Fibroblast of skin of left biceps (primary cell): ENCODE measurements at places on chromosomes 5 and 9.

GRCh38 chr5:8884029-8884428 lies 661.8 kb downstream of the SEMA5A start:
- DNase-seq, result no peak

- no peak for DNase-seq
These were observed 12.0 kb downstream of the PRR16 start for GRCh38 chr5:120476063-120476462.

GRCh38 chr5:85395526-85395925 lies 1010.8 kb upstream of the EDIL3 start:
- no peak for DNase-seq

DNA sequence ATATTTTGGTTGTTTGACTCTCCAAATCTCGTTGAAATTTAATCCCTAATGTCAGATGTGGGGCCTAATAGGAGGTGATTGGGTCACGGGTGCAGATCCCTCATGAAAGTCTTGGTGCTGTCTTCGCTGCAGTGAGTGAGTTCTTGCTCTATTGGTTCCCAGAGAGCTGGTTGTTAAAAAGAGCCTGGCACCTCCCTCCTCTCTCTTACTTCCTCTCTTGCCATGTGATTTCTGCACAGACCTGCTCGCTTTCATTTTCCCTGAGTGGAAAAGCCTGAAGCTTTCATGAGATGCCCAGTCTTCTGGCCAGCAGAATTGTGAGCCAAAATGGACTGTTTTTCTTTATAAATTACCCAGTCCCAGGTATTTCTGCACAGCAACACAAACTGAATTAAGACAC lies 221.6 kb downstream of the MAT2B start:
- no peak for DNase-seq

- DNase-seq, result peak; percentile 71
These were observed 69.0 kb downstream of the UGCG start for GRCh38 chr9:111965566-111966019.

DNA sequence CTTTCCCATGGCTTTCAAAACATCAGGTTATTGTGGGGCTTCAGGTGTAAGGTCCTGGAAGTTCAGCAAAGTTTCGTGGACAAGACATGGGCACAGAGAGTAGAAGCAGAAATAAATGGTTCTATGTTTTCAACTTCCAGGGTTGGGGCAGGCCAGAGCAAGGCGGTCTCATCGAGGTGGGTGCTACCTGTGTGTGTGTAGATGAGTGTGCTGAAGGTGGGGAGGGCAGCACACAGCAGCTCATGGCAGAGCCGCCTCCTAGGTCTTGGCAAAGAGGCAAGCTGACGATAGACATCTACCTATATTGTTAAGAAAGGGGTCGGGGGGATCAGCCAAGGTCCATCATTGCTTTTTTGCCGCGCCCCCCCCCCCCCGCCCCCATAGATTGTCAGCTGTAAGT lies 3.8 kb downstream of the RAB24 start:
- DNase-seq, result no peak

GRCh38 chr5:76622973-76623596 lies at the start of gene F2RL2:
Gene F2RL2 (minus strand): TSS chr5:76623403. CDS start chr5:76623230, 173 bp downstream.
- DNase-seq, result peak; percentile 68

DNA sequence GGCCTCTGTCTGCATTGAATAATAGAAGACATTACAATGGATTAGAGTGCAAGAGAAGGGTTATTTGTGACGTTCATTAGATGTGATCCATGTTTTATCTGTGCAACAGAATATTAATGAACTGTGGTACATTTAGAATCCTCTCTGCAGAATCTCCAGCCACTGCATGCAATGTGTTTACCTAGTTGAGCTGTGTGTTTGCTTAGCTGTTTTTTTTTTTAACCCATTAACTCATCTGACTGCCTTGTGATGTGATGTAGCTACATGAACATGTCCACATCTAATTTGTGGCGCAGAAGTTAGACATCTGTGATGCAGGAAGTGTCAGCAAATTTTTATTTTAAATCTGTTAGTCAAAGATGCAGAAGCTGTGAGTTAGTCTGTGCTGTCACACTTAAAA lies 236.9 kb downstream of the CD180 start:
- DNase-seq, result no peak

DNA sequence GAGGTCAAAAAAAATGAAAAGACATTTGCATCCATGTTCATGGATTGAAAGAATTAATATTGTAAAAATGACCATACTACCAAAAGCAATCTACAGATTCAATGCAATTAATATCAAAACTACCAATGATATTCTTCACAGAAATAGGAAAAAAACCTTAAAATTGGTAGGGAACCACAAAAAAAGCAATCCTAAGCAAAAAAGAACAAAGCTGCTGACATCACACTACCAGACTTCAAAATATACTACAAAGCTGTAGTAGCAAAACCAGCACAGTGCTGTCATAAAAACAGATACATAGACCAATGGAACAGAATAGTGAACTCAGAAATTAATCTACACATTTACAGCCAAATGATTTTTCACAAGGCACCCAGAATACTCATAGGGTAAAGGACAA lies 34.3 kb downstream of the RGMB start:
- DNase-seq, result no peak

- DNase-seq, result no peak
These were observed at the start of gene EDIL3 for GRCh38 chr5:84384604-84385575. Gene EDIL3 (minus strand): TSS chr5:84384880. CDS start chr5:84384374, 506 bp downstream.

GRCh38 chr5:107154593-107154992 lies 516.1 kb downstream of the EFNA5 start:
- DNase-seq, result no peak

DNA sequence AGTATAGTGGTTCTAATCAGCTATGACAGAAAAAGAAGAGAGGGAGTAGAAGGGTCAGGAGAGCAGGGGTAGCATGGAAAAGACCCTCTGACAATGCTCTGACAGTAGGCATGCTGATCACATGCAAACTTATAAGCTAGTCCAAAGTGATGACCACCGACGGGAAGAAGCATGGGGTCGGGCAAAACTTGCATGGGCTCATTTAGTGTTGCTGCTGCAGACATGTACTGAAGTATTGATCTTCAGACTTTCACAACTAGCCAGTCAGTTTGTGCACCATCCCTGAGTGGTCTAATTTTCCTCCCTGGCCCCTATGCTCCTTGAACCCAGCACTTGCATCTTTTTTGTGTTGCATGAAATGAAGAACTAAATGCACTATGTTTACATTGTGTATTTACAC lies 225.4 kb downstream of the SYK start:
- no peak for DNase-seq

DNA sequence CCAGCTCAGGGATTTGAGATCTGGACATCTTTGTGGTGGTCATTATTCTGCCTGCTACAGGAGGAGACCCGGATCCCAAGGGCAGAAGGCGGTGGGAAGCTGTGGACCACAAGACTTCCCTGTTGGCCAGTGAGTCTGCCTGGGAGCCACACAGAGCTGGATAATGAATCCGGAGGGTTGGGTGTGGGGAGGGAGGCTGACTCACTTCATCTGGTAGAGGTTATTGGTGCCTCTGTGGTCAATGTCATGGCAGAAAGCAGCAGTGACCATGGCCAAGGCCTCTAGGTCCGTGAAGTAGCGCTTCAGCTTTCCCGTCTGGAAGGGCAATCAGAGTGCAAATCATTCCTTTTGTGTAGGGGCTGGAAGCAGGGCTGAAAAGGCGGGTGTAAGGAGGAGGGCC lies 58.5 kb downstream of the PDE6A start:
- DNase-seq, result no peak

GRCh38 chr9:69421908-69422801 lies 97.1 kb downstream of the ENTREP1 start:
- peak; percentile 30 for DNase-seq

DNA sequence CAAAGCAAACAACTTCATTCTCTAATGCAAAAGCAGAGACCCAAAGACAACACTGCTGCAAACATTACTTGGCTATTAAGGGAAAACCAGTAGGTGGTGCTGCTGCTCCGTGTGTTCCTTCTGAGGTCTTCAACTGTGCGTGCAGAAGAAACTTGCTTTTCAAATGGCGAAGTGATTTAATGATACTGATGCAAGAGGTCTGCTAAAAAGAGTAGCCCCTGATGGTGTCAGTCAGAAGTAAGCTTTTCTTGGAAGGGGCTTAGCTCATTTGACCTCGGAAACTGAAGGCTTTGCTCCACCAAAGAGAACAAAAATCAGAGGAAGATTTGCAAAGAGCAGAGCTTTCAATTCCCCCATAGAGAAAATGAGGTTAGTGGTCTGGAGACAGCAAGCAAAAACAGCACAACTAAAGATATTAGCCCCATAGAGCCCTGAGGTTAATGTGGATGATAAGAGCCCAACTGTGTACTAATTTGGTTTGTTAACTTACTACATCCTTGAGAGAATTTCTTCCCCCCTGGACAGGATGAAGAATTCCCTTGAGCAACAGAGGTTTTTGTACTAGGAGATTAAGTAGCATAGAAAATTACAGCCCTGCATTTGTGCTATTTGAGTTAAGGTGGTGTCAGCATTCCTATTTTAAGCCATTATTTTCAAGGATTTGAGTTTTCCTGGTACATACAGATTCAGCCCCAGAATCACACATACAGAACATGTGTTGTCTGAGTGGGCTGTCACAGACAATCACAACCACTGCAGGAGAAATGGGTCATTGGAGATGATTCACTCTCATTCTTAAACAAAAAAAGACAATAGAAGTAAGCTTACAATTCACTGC lies 153.2 kb upstream of the C9orf72 start:
- DNase-seq, result peak; percentile 43

DNA sequence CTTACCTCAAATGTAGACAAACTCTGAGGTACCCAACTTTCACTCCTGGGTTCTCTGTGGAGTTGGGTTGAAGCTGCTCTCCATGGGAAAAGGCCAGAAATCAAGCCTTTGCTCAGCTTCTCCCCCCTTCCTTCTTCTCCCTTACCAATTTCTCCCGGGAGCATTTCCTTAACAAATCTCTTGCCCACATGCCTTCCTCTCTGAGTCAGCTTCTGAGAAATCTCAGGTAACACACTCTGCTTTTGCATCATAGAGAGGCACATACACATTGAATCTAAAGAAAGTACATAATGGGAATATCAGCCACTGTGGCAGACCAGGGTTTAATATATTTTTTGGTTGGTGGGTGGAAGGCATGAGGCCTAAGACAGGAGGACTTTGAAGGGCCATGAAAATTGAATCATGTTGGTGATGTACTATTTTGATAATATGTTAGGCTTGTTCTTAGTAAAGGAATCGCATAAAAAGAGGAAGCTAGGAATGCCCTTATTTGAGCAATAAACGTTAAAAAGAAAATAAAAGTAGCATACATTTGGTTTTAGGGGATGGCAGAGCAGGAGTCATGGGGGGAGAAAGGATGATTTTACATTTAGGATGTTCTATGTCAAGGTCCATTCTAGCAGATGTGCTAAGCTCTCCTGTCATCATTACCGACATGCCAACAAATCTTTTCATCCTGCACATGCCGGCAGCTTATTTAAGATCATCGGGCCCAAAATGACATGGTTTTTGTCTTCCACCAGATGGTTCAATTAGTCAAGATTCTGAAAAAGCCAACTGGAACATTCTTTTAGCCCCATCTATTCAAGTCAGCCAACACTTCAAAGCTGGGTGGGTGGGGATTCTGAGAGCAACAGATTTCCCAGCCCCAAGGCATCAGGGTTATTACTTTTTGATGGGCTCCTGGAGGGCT lies 199.5 kb upstream of the CLINT1 start:
- DNase-seq, result no peak

DNA sequence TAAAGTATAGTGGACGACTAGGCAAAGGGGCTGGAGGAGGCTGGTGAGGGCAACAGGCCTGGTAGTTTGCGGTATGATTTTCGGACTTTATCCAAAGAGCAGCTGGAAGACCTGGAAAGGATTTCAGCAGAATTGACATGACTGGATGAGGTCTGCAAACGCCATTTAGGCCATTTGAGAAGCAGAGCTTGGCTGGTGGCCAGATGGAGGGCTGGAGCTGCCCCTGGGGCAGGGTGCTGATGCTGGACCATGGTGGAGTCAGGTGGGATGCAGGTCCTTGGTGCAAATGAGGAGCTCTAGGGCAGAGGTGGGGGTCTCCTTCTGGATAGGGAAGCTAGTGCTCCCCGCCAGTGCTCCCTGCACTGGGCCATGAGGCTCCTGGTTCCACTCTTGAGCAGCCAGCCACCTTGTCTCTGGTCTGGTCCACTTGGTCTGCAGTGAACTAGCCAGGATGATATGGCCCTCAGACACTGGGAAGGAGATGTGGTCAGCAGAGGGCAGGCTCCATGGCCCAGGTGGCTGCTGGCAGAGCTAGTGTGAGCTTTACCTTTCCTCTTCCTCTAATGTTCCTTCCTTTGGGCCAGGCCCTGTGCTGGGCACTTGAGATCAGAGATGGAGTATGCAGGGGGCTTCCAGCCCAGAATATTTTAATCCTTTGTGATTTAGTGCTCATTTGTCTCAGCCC lies 31.4 kb downstream of the COL27A1 start:
- no peak for DNase-seq

- DNase-seq, result no peak
These were observed 69.3 kb downstream of the OLFM1 start for GRCh38 chr9:135156525-135157510.
